CD4-positive, alpha-beta T cell treated with Interleukin-21 for 1 hour (primary cell): ENCODE measurements at places on chromosomes 6 and 20.

DNA sequence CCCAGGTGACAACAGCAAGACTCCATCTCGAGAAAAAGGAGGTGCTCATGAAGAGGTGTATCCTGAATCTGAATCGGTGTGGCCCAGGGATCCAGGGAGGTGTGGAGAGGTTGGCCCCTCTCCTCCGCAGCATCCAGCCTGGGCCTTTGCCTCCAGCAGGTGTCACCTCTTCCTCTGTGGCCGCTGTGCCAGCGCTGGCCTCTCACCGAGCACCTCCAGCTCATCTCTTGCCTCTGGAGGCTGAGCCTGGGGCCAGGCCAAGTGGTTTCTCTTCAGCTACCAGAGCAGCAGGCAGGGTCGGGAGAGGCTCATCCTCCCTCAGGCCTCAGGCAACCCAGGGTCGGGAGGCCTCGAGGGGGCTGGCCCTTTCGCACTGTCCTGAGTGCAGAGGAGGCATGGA lies 1.2 kb upstream of the COL20A1 start:
- no peak for DNase-seq

DNA sequence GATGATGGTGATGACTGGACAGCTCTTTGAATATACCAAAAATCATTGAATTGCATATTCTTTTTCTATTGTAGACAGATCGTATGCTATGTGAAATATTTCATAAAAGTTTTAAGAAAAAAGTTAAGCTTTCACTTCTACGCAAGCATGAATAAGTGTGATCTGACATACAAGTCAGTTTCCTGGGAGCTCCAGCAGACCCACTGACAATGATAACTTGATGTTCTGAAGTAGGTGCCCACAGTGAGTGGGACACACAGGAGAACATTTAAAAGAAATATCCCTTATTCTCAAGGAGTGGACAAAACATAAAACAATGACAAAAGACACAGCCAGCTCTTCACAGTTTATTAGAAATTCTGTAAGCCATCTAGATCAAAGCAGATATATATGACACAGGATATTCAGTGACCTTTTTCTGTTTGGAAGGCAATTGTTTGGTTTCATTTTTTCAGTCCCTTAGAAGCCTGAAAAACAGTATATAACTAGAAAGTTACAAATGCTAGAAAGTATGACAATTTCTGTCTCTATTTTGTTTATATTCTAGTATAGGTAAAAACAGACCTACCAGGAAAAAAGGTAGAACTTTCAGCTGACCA lies 101.4 kb downstream of the IRF4 start:
- no peak for DNase-seq

DNA sequence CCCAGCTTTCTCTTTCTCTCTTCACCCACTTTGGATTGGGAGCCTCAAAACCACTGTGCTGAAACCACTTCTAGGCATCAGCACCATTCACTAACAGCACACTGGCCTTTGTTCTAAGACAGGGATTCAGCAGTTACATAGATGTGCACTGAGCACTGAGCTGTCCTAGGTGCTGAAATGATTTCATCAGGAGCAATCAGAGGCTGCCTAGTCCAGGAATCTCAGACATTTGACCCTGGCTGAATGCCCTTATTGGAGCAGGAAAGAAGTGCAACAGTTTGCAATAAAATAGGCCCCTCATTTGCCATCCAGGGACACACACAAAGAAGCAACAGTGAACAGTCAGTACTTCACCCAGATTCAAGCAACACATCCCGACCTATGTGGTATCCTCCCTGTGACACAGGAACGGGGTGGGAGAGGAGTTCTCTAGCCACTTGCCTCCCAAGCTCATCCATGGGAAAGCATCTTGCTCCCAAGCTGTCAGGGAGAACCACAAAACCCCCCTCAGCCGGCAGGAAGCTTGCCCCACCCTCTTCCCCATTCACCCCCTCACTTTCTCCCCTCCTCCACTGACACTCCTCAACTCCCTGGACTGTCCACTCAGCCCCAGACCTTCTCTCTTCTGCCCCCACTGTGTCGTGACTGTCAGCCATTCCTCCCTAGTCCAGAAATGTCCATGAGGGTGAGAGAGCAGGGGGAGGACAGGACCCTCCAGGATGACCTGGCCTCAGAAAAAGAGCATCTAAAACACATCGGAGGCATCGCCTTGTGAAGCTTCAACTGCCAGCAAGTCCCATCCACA lies 304.4 kb downstream of the PREX1 start:
- DNase-seq, result peak; percentile 3

GRCh38 chr6:77366798-77367197 lies 96.5 kb downstream of the HTR1B start:
- no peak for DNase-seq

DNA sequence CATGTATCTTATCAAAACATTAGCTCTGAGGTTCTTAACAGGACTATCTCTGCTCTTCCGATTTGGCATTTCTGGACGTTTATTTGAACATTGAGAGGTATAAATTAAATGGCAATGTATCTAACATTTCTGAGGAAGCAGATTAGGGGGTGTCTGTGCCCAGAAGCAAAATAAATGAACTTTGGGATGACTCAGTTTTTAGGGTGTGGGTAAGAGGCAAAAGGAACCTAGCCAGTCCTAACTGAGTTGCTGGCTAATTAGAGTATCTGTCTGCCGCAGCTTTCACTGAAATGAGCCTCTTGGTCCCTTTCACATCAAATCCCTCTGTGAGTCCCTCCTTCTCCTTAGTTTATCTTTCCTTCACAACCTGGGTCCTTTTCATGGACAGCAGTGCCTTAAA lies 1.1 kb downstream of the RNF144B start:
- DNase-seq, result no peak

GRCh38 chr6:170067923-170068360 lies 222.9 kb downstream of the DLL1 start:
- no peak for DNase-seq

DNA sequence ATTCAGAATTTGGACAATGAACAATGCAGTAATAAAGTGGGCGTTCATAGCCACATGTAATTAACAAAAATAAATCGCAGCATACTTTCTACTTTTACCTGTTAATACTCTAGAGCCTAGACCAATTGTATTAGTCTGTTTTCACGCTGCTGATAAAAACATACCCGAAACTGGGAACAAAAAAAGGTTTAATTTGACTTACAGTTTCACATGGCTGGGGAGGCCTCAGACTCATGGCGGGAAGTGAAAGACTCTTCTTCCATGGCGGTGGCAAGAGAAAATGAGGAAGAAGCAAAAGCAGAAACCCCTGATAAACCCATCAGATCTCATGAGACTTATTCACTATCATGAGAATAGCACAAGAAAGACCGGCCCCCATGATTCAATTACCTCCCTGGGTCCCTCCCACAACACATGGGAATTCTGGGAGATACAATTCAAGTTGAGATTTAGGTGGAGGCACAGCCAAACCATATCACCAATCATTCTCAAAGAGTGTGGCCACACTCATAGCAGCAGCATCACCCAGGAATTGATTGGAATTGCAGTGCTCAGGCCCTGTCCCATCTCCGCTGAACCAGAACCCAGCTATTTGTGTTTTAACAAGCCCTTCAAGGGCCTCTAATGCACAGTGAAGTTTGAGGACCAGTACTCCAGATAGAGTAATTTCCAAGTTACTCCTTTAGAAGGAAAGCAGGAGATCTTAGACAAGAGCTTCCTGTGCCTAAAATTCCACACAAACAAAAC lies 650.0 kb downstream of the KIF16B start:
- DNase-seq, result no peak

DNA sequence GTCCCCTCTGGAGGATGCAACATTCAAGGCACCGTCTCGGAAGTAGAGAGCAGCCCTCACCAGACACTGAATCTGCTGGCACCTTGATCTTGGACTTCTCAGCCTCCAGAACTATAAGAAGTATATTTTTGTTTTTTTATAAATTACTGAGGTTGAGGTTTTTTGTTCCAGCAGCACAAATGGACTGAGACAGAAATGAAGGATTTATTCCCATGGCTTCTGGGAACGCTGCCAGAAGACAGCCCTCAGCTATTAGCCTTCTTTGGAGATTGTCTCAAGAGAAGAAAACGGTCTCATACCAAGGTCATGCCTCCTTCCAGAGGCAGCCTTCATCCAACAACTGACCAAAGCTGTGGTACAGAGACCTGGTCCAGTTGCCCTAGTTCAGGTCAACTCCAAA lies 85.4 kb downstream of the CHMP4B start:
- no peak for DNase-seq

GRCh38 chr6:12333128-12333527 lies 43.0 kb downstream of the EDN1 start:
- no peak for DNase-seq

DNA sequence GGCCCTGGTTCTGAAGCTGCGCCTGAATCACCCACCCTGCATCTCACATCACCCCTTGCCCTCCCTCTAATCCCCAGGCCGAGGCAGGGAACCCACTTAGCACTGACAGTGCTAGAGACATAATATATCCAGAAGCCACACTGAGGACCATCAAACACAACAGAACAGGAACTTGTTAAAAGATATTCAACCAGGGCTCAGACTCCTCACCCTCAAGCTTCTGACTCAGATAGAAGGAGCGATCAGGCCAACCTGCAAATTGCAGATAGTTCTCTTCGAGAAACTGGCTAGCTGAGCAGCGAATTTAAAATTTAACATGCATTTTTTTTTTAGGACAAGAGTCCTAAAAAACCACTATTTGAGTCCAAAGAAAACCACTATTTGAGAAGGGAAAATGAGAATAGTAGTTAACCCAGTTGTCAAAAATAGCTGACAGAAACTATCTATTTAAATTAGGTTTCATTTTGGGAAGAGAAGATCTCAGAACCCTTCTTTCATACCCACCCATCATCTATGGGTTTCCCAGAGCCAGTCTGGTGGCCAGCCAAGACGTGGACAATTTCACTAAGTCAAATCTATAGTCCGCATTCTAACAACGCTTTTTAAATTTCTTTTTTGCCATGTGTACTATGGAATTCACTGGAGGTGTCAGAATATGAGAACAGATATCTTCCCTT lies 95.6 kb downstream of the OPRM1 start:
- DNase-seq, result no peak

DNA sequence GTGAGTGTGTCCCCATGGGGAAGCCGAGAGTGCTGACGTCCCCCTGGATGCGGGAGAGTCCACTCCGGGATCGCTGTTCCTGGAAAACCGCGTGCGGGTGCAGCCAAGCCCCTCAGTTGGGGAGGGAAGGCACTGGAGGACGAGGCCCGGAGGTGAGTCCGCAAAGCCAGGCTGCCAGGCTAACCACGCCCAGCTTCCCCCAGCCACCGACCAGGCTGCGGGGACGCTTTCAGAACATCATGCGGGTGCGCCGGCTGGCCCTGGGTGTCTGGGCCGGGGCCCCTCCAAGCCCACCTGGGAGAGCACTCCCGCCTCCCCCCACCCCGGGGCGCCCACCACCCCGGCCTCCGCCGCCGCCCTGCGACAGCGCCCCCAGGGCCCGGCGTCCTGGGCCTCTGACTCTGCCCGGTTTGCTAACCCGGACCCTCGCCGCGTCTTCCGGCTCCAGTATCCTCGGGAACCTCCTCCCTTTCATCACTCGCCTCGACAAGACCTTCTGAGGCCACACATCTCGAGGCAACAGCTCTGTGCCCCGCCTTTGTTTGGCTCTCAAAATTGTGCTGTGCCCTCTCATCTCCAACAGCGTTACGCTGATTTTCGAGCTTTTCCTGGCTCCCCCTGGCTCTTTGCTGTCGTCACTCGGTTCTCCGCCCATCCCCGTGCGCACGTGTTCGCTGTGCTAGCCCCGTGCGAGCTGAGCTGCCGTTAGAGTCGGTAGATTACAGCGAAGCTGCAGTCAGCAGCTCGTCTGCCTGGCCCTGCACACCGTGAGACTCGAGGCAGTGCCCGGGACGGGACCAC lies 47.1 kb upstream of the ENTPD6 start:
- peak; percentile 58 for DNase-seq

- no peak for DNase-seq
Observed at GRCh38 chr6:166346449-166346848, 4.1 kb upstream of the SFT2D1 start.

DNA sequence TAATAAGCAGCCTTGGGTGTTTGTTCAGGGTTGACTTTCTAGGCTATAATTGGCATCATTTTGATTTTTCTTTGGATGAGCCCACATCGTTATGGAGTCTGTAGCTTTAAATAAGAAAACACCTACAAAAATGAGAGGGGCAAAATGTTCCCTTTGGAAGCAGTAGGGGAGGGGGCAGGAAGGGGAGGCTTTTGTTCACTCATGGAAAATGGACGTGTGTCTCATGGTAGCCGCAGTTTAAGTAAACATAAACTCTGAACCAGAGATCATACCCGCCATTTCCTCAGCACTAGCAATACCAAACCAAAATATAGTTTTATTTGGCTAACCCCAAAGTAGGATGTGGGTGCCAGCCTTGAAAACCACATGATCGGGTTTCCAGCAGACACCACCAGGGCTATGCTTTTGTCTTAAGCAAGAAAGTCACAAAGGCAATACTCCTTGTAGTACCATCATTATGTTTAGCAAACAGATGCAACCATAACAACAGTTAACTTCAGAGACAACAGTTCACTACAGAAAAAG lies 572.5 kb upstream of the JAG1 start:
- DNase-seq, result no peak

- peak; percentile 60 for DNase-seq
Observed at GRCh38 chr6:119077643-119078375, 655 bp downstream of the FAM184A start.

- peak; percentile 86 for DNase-seq
Observed at GRCh38 chr6:30744054-30744805, at the start of gene IER3. TSS of gene IER3 (minus strand) at chr6:30744547. CDS start at chr6:30744518, 29 bp downstream.

GRCh38 chr20:36688630-36689029 lies 42.6 kb upstream of the SLA2 start:
- no peak for DNase-seq

- DNase-seq, result no peak
Observed at GRCh38 chr6:6579281-6579680, 9.2 kb upstream of the LY86 start.

- DNase-seq, result no peak
Observed at GRCh38 chr6:139736325-139736906, 362.0 kb upstream of the CITED2 start.

- DNase-seq, result no peak
Observed at GRCh38 chr6:119240257-119241110, 109.1 kb downstream of the MAN1A1 start.

DNA sequence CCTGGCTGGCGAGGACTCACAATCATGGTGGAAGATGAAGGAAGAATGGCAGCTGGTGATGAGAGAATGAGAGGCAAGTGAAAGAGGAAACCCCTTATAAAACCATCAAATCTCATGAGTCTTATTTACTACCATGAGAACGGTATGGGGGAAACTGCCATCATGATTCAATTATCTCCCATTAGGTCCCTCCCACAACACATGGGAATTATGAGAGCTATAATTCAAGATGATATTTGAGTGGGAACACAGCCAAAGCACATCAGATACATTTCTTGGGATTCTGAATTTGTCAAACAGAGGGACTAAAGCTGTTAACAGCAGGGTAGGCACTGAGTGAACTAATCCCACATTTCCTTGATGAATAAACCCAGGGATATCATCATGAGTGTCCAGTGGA lies 116.2 kb upstream of the PLCB4 start:
- DNase-seq, result no peak

- DNase-seq, result no peak
Observed at GRCh38 chr6:138785079-138785478, 10.8 kb upstream of the ECT2L start.

DNA sequence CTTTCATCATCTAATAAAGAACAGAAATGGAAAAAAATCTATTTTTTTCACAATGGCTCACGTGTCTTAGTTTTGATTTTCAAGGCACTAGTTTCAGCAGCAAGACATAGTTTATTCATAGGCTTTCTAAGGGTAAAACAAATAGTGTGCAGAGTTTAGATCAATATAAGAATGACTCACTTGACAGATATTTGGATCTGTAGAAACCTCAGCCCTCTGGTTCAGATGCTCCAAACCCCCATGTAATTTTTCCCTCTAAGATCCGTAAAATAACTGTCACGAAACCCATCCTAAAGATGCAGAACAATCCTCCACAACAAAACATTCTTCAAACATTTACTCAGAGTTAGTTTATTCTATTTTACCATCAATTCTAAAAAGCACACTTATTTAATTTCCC lies 43.4 kb downstream of the IYD start:
- DNase-seq, result no peak
